ENCODE measurements at places on chromosomes 1 and 21.

DNA sequence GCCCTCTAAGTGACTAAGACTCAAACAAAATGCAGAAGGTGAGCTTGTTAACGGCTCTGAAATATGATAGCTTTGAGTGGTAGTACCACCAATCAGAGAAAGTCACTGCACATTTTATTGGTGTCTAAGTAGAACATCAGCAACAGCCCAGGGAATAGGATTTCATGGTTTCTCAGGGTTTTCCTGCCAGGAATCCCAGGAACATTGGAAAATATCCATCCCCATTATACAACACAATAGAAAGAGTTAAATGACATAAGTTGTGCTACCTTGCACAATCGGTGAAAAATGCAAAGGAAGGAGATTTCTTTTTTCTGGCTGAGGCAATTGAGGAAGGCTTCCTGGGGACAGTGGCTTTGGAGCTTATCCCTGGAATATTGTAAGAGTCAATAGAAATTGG is 283.1 kb downstream of the HLX start:
- no peak for DNase-seq

DNA sequence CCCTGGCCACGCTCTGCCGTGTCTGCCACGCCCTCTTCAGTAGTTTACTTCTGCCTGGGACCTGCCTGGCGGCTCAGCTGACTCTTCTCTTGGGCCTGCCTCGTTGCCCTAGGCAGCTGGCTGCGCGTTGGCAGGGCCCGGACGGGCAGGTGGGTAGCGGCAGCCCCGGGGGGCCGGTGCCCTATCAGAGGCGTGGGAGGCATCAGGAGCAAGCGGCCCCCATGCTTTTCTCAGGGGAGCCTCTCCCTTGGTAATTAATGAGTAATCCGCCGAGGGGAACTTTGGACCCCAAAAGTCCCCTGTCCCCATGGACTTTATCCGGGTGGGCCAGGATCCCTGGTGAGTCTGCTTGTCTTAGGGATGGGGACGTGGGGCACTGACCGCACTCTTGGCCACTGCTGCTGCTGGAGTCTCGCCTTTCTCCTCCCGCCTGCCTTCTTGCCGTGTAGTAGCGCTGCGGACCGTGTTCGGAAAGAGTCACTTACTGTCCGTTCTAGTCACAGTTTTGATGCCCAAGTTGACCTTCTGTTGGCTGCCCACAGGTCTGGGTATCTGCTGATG is 22.7 kb downstream of the SKI start:
- no peak for DNase-seq

DNA sequence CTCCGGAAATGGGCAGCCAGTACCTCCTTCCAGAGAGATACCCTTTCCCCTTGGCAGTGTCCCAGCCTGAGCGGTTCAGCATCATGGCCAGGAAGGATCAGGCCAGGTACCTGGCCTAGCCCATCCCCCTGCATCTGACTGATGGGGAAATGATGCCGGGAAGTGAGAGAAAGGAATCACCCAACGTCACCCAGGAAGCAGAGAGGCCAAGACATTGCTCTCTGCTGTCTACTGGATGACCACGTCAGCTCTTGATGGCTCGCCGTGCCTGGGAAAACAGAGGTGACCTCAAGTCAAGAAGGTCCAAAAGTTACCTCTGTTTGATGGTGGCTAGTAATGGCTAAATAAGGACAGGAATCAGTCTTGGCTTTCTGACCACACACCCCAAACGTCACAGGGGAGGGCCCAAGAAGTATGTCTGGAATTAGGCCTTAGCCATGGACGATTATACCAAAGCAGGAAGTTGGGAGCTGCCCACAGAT is 79.0 kb downstream of the MRPL37 start:
- no peak for DNase-seq

- DNase-seq = peak; percentile 57
Observed at GRCh38 chr1:40477678-40478053, 576 bp downstream of the ZFP69 start.
